Caudate nucleus (tissue), 63 donors: ENCODE measurements at places on chromosomes 2 and 18.

DNA sequence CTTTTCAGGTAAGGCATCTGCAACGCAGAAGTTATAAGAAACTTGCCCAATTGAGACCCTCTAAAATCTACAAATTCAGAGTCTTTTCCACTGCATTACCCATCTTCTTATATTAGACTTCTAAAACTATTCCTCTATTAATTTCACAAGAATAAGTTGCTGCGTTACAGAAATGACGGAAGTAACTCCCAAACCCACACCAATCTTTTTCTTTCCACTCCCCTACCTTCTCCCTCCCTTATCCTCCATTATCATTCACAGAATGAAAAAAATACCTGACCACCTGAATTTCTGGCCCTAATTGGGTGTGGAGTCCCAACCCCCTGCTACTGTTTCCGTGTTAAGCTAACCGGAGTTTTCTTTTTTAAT is 689 bp downstream of the RPRD1A start:
- no peak for DNase-seq

DNA sequence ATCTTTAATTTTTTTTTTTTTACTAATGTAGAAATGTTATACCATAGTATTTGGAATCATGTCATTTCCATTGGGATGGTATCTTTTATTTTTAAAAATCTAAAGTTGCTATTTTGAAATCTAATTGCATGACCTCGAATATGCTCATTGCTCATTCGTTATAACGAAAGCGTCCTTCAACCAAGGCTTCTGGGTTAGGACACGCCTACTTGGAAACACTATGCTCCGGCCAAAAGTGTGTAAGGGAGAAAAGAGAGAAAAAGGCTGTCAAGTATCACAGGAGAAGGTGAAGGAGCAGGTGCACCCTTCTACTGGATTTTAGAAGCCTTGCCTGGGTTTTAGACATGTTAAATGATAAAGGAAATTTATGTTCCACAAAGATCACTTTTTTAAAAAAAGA is 465.9 kb upstream of the ID2 start:
- no peak for DNase-seq

GRCh38 chr2:62201307-62201706 is 5.4 kb downstream of the B3GNT2 start:
- DNase-seq, result no peak

DNA sequence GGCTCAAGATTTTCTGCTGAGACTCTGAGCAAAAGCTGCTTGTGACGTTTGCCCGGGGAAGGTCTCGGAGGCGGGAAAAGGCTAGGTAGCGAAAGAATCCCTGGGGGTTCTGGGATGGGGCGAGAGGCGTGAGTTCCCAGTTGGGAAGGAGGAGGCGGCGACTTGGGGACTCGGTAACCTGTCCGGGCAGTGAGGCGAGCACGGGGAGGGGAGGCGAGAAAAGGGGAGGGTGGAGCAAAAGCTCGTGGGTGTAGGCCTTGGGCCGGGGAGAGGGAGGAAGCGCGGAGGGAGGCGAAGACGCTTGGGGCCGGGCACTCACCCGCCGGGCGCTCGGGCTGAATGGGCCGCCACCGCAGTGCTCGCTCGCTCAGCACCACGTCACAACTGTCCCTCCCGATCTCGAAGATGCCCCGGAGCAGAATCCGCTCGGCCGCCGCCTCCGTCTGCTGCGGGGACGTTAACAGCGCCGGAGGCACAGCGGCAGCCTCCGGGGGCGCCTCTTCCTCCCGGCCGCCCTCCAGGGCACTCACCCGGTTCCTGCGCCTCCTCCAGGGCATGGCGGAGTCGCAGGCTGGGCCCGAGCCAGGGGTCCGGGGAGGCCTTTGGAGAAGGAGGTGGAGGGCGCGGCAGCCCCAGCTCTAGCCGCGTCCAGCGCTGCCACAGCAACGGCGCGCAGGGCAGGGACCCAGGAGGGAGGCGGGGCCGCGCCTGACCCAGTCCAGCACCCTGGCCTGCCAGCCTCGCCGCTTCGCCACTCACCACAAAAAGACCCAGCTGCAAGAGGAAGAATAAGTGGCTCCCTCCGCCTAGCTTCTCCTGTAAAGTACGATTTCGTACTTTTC is at the start of gene CERKL:
Gene CERKL, minus strand, starts transcription at position 656 of the 842 bp plus-strand sequence. Its CDS starts 99 bp downstream, at position 557.
- no peak for DNase-seq
